ENCODE measurements at places on chromosomes 6 and 20.

DNA sequence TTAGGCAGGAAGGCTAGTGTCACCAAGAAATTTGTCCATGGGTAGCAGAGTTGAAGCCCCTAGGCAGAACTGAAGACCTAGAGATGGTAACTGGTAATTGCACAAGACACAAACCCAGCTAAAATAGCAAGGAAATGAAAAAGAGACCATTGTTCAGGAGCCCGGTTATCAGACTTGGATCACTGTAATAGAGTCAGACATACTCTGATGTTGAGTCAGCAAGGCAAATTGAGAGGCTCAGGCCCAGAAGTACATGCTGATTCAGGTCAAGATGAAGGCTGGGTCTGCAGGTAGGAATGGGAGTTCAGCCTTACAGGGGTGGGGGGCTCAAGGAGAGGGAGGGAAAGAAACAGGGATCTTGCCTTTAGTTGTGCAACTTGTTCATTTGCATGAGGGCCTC is 6.5 kb upstream of the TMEM242 start:
- H3K4me1 ChIP-seq = peaks cover 13% of the 10 kb centered on the region
- no peaks in the 10 kb centered on the region for H3K36me3 ChIP-seq
- peaks cover 51% of the 10 kb centered on the region for H3K27me3 ChIP-seq

DNA sequence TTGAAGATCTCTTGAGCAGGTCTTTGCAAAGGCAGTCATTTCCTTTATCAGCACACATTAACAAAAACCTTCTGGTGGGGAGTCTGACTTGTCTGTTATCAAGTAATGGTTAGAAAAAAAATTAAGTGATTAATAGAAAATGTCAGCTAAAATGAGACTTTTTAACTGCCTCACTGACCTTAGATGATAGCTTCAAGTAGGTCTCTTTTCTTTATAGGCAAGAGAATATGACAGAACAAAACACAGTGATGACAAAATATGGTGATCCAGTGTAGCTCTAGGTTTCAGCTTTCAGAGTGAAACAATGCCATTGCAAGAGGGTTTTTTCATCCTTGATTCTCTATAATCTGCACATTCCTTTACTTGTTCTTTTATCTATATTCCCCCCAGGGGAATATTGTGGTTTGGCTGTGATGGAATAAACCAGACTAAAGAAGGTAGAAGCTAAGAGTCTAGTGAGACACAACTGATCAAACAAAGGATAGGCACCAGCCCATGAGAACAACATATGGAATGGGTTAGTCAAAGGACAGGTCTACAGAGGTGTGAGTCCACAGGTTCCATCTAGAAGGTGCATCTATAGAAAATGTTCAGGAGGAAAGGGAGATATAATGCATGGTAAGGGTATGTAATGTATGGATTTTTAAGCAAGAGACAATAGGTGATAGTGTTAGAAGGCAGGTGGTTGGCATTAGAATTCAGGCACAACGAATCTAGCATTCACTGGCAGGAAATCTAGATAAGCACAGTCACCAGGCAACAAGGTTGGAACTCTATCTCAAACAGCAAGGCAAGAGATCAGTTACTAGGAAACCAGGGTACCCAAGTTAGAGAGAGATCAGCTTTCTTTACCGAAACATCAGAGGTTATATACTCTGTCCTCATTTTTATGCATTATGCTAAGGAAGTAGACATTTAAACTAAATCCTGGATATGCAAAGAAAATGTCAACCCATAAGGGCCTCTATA is 228.9 kb upstream of the SMLR1 start:
- peaks cover 7% of the 10 kb centered on the region for H3K36me3 ChIP-seq
- no peaks in the 10 kb centered on the region for H3K4me1 ChIP-seq
- no peak for DNase-seq
- H3K27ac ChIP-seq = no peak overlapping the region

DNA sequence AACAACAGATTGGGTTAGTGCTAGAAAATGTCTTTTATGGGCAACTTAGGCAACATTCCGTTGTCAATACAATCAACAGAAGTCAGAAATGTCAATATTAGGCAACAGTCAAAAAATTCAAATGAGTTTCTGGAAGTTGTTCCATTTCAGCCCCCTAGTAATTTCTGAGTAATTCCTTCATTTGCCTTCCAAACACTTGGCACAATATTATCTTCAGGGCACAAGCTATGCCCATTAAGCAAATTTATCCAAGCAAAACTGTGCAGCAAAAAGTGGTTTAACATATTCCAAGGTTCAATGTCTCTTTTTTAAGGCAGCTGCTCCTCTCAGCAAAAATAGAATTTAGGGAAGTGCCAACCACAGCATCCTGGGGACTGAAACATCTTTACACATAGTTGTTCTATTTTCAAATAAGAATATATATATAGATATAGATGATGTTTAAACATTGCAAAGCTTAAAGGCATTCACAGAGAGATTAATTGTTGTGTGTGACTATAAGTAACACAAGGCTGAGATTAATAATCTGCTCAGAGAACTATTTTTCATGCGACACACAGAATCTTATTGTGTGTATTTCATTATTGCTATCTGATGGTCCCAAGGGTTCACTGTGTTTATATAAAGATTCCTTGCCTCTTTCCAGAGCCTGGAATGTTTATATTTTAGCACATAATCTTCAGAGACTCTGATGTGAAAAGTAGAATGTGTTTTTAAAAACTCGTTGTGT is 75.2 kb upstream of the ADTRP start:
- DNase-seq = no peak
- no peaks in the 10 kb centered on the region for H3K4me1 ChIP-seq
- H3K36me3 ChIP-seq = no peaks in the 10 kb centered on the region
- H3K27me3 ChIP-seq = no peaks in the 10 kb centered on the region

- H3K36me3 ChIP-seq = no peaks in the 10 kb centered on the region
- no peaks in the 10 kb centered on the region for H3K27me3 ChIP-seq
- H3K4me3 ChIP-seq = no peak overlapping the region
- no peak for DNase-seq
- H3K4me1 ChIP-seq = no peaks in the 10 kb centered on the region
Observed at GRCh38 chr6:95109212-95109611, 468.1 kb upstream of the MANEA start.

DNA sequence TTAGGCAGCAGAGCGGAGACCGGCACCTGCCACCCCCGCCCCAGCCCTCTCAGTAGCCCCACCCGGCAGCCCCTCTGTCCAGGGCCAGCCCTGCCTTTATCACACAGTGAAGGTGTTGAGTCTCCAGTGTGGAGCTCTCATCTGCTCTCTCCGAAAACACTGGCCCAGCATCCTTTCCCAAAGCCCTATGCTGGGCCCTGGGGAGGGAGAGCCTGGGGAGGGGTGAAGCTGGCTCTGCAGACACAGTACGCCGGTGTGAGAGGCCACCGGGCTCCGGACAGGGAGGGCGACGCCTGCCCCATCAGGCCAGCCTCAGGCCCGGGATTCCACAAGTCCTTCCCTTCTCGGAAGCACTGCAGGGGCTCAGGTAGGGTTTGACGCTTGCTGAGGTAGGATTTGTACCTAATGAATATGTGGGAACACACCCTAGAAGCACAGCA is 186.9 kb downstream of the ERMARD start:
- no peak overlapping the region for H3K4me3 ChIP-seq
- DNase-seq = no peak
- no peaks in the 10 kb centered on the region for H3K4me1 ChIP-seq
- H3K36me3 ChIP-seq = no peaks in the 10 kb centered on the region
- H3K27ac ChIP-seq = no peak overlapping the region

DNA sequence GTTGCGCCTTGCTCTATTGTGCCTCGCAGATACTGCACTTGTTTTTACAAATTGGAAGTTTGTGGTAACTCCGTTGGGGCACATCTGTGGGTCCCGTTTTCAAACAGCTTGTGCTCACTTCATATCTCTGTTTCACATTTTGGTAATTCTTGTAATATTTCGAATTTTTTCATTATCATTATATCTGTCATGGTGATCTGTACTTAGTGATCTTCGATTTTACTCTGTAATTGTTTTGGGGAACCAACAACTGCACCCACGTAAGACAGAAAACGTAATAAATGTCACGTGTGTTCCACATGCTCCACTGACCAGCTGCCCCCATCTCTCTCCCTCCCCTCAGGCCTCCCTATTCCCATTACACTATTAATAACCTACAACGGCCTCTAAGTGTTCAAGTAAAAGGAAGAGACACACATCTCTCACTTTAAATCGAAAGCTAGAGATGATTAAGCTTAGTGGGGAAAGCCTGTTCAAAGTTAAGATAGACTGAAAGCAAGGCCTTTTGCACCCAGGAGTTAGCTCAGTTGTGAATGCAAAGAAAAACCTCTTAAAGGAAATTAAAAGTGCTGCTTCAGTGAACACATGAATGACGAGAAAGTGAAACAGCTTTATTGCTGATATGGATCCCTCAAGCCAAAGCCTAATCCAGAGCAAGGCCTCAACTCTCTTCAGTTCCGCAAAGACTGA is 26.9 kb downstream of the TTLL2 start:
- peaks cover 19% of the 10 kb centered on the region for H3K4me1 ChIP-seq
- peak overlapping the region; percentile 33 for H3K27ac ChIP-seq
- H3K36me3 ChIP-seq = no peaks in the 10 kb centered on the region

DNA sequence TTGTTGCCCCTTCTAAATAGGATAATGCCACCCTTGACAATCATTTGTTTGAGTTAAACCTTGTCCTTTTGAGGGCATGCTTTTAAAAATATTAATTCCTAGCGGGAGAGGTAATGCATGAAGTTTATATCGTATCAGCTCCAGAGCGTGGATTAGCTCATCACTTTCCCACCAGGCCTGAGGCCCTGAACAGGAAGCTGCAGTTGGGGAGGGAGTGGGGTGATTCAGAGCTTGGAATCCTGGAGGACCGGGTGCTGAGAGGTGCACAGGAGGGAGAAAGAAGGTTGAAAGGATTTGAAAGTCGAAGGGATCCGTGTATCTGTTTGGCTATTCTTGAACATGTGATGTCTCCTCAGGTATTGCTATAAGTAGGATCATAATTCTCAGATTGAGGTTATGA is 25.0 kb downstream of the ZDHHC14 start:
- no peak overlapping the region for H3K4me3 ChIP-seq
- DNase-seq = no peak
- no peaks in the 10 kb centered on the region for H3K27me3 ChIP-seq
- no peak overlapping the region for H3K27ac ChIP-seq
- H3K4me1 ChIP-seq = no peaks in the 10 kb centered on the region

DNA sequence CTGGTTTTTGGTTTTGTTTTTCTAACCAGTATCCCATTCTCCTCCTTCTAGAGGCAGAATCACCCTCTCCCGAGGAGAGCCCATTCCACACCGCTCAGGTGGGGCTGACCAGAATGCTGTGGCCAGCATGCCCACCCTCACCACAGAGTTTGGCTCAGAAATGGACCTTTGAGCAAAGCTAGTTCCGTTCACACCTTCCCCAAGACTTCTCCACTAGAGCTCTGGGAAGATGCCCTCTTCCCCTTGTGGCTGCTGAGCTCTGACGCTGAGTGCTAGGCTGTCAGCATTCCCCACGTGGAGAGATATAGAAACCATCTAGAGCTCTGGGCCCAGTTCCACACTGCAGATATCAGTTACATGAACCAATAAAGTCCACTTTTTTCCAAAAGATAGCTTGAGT is 7.9 kb downstream of the GPLD1 start:
- H3K4me1 ChIP-seq = no peaks in the 10 kb centered on the region
- no peaks in the 10 kb centered on the region for H3K36me3 ChIP-seq
- no peaks in the 10 kb centered on the region for H3K27me3 ChIP-seq
- DNase-seq = no peak
- no peak overlapping the region for H3K27ac ChIP-seq
- H3K4me3 ChIP-seq = no peak overlapping the region

DNA sequence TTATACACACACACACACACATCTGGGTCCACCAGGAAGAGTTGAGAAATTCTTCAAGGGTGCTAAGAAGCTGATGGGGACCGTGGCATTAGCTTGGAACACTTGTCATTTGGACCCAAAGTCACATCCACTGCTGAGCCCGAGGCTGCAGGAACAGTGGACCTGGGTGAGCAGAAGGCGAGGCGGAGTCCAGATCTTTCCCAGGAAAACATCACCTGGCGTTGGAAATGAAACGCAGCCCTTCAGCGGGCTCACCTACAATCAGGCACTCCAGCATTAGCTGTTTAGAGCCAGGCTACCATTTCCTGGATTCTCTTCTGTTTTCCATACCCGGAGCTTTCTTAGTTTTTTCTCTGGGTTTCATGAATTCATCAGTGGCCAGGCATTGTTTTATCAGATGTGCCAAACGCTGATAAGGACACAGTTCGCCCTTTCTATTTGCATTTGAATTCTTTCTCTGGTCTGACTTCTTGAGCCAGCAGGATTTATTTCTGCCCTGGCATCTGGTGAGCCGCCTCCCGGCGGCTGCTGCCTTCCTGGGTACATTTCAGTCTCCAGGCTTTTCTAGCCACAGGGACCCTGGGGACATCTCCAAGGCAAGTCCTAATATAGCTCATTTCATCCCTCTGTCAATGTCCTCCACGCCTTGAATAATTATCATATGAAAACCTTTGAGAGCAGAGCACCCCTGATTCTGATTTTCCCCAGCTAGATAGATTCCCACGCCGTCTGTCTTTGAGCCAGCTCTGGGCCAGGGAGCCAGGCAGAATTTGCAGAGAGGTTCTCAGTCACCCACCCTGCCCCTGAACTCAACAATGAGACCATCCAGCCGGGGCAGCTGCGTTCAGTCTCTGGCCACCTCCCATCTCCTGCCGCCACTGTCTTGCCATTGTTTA is 170.9 kb downstream of the TTLL2 start:
- H3K36me3 ChIP-seq = no peaks in the 10 kb centered on the region
- H3K4me3 ChIP-seq = no peak overlapping the region

DNA sequence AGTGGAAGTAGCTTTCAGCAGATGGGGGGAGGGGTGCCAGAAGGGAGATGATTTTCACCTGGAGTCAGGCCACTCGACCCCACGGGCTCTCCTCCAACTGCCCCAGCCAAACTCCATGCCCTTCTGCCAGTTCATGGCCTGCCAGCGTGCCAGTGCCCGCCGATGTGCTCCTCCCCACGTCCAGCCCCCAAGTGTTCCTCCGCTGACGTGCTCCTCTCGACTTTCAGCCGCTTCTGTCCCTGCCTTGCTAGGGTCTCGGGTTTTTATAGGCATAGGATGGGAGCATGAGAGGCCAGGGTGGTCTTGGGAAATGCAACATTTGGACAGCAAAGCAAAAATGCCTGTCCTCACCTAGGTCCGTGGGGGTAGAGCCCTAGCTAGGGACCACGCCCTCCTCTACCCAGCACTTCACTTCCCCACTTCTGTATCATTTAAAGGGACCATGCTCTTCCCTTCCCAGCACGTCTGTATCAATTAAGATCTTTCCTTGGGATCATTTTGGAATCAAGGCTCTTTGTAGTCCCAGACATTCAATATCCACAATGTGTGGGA is 54.4 kb downstream of the PRND start:
- H3K27ac ChIP-seq = no peak overlapping the region
- no peaks in the 10 kb centered on the region for H3K27me3 ChIP-seq
- H3K4me3 ChIP-seq = no peak overlapping the region
- peaks cover 7% of the 10 kb centered on the region for H3K4me1 ChIP-seq
- H3K36me3 ChIP-seq = peaks cover 23% of the 10 kb centered on the region

GRCh38 chr6:84691978-84692623 is 72.3 kb downstream of the TBX18 start:
- no peak overlapping the region for H3K27ac ChIP-seq
- no peaks in the 10 kb centered on the region for H3K4me1 ChIP-seq
- no peaks in the 10 kb centered on the region for H3K27me3 ChIP-seq
- no peaks in the 10 kb centered on the region for H3K36me3 ChIP-seq
- no peak overlapping the region for H3K4me3 ChIP-seq

All from activated CD8-positive, alpha-beta T cell treated with anti-CD3 and anti-CD28 coated beads, Interleukin-2, amount 10 ng/mL, durations not matched to agents 7 days and 5 days (primary cell).